ENCODE measurements at places on chromosomes 12 and 14. TPM values are rescaled to one million over a fixed set of nuclear protein-coding genes. Genes with fewer than 3 reads are reported as not detected.

The ZC3H10 gene
- 8.2 TPM for total RNA-seq

The PRB3 gene
- total RNA-seq = not detected

The DEGS2 gene
- 0.40 TPM for total RNA-seq

The DBX2 gene
- not detected for total RNA-seq

The IL31 gene
- 31.4 TPM for total RNA-seq

The AQP5 gene
- not detected for total RNA-seq

The INHBE gene
- 0.24 TPM for total RNA-seq

The OAS2 gene
- 27.8 TPM for total RNA-seq

The SPTSSA gene
- total RNA-seq = 6.2 TPM

The GOLT1B gene
- 49.8 TPM for total RNA-seq

The ARHGEF25 gene
- total RNA-seq = 1.6 TPM

The ACOT2 gene
- total RNA-seq = 7.2 TPM

The MGAT4C gene
- total RNA-seq = not detected

The MED13L gene
- total RNA-seq = 49.7 TPM

The SLC6A15 gene
- 0.11 TPM for total RNA-seq

The KRT75 gene
- total RNA-seq = not detected

The GLIPR1L2 gene
- not detected for total RNA-seq

The SSTR1 gene
- total RNA-seq = not detected

The NGB gene
- total RNA-seq = not detected

The SIRT4 gene
- 1.5 TPM for total RNA-seq

The LHX5 gene
- total RNA-seq = not detected

The LRP1-AS gene
- total RNA-seq = not detected

The ANO4 gene
- not detected for total RNA-seq

The ATF1 gene
- total RNA-seq = 60.8 TPM

The CCDC175 gene
- not detected for total RNA-seq

The SLC10A1 gene
- not detected for total RNA-seq

The PTCSC3 gene
- total RNA-seq = not detected

The UNC119B gene
- total RNA-seq = 17.0 TPM

The SIX1 gene
- total RNA-seq = not detected

The NRIP2 gene
- not detected for total RNA-seq

Data from activated T-cell treated with anti-CD3 and anti-CD28 coated beads, Interleukin-2, amount 50 U/mL, for 4 hours (primary cell).